ENCODE measurements at places on chromosomes 4 and X.

DNA sequence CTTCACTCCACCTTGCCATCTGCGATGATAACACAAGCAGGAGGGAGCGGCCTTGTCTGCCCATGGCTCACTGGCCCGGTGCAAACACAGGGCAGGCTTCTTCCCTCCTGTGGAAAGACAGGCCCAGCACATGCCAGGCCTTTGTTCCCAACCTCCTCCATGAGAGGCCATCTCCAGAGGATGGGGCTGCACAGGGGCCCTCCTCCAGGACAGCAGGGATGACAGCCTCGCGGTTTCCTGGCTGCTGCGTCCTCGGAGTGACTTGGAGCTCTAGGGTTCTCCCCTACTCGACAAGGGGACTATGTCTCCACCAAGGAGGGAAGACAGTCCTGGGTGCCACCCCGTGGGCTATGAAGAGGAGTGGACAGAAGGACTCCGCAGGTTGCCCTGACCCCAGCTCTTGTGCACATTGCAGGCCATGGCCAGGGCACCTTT is 21.8 kb downstream of the RNF212 start:
- DNase-seq: no peak

DNA sequence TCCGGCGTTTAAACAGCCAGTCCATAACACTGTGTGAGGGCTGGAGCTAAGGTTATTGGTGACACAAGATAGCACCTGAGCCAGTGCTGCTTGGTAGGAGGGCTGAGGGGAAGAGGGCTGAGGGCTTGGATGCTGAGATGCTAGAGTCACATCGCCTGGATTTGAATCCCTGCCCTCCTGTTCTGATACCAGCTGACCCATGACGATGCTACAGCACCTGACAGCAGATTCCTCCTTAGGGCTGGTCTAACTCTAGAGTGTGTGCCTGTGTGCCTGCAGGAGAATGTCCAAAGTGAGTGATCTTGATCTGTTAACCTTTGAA is 102.5 kb downstream of the PTTG2 start:
- DNase-seq: no peak

DNA sequence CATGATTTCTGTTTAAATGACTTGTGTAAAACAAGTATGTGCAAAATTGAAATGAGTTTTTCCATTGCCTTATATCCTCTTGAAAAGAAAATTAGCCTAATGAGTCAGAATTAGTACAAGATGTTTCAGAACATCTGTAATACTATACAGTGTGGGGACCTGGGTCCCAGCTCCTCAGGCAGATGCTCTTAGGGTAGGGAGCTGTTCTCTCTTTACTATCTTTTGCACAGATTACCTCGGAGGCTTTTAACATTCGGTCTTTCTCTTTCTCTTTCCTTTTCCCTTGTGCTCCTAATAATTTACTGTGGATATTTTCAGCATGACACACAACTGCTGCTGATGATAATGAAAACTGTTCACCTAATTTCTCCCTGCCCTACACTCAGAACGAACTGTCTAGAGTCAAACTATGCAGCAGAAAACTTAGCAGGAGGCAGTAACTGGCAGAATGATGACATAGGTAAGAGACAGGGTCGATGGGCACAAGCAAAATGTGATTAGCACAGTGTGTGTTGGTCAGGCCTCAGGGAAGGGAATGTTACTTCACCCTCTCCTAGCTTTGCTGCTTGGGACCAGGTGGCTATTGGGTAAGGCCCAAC is 455.3 kb downstream of the PDHA2 start:
- DNase-seq: no peak

GRCh38 chr4:116705466-116705865 is 379.9 kb downstream of the TRAM1L1 start:
- no peak for DNase-seq

GRCh38 chrX:70508296-70508911 is 63.8 kb downstream of the DLG3 start:
- peak; percentile 76 for DNase-seq

DNA sequence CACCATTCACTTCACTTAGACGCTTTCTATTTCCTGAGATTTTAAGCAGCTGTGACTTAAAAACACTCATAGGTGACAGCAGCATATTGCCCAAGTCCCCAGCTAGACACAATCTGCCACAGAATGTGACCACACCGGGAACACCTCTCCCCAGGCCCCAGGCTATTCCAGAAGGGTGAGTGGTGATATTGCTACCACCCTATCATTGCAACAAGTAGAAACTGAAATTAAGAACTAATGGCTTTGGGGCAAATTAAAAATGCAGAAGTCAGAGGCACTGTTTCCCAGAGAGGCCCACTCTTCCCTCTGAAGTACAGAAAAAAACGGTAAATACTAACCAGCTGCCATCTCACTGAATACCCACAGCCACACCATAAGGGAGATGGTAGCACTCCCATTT is 35.0 kb downstream of the QDPR start:
- DNase-seq: no peak

DNA sequence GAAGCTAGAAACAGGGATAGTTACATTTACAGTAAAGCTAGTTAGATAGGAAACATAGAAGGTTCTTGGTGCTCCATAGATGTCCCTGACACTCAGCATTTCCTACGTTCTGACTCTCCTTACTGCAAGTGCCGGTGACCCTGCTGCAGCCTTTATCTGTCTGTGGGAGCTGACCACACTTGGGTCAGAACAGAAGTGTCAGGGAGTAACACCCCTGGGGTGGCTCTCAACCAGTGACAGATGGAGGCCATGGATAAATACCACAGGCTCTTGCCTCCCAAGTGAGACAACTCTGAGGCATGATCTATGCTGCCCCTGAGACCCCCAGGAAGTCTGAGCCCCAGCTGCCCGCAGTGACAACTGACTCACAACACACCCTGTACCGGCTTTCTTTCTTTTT is 69.8 kb downstream of the ANXA3 start:
- DNase-seq: no peak

DNA sequence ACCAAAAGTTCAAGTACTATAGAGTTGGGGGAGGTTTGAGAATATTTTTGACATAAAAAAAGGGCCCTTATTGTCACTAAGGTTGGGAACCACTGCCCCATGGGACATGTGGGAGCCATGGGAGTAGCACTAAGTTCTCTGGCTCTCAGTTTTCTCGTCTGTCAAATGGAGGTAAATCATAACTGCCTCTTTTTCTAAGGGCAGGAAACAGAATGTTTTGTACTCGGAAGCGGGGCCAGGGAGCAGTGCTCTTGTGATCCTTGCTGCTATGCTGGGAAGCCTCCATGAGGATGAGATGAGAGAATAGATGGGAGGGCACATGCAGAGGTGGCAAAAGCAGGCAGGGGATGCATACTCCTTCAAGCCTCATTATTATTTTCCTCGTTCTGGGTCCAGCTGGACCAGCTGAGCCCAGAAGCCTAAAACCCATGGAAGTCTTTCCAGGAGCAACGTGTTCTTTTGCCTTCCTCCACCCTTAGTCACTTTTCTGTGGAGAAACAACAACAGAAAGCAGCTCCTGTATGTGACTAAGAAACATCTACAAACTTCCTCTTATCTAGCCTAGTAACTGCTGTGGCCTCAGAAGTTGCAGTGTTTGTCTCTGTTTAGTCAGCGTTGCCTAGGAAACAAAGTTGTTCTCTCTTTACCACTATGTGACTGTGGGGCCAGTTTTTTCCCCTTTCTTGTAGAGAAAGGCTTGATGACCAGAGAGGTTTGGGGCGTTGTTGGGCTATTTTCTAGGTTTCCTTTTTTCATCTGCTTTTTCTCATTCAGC is 64.8 kb downstream of the TSC22D3 start:
- peak; percentile 90 for DNase-seq

GRCh38 chr4:78796526-78796925 is 20.4 kb downstream of the BMP2K start:
- no peak for DNase-seq

DNA sequence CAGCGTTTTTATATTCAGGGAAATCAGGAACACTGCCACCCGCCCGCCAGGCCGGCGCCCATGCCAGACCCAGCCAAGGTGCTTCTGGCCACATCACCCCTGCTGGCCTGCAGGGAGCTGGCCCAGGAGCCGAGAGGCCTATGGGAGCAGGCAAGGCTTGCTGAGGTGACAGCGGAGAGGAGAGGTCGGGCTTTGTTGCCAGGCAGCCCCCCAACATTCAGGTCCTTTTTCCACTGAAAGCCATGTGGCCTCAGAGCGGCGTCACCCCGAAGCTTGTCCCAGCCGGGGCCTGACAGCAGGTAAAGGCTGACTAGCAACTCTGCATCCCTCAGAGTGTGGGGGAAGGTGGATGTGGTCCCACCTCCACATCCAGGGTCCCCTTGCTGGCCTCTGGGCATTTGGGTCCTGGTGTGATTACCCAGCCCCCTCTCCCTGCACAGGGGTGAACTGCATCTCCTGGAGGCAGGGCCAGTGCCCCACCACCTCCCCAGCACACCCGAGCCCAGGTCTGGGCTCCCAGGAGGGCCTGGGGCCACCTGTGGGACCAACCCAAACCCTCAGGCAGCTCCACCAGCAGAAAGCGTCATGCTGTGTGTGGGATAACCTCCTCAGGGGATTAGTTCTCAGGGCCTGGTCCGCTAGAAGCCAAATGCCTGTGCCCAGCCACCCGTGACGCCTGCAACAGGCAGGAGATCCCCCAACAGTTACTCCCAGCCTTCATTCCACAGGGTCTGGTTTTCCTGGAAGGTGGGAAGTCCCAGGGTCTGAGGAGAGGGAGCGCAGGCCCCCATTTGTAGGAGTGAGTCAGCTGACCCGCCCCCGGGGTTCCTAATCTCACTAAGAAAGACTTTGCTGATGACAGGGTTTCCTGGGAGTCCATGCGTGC is at the start of gene PDE6B:
Gene PDE6B (plus strand): TSS at position 869 of the 886 bp plus-strand sequence. CDS start 54 bp downstream, outside the sequence.
- DNase-seq: no peak

DNA sequence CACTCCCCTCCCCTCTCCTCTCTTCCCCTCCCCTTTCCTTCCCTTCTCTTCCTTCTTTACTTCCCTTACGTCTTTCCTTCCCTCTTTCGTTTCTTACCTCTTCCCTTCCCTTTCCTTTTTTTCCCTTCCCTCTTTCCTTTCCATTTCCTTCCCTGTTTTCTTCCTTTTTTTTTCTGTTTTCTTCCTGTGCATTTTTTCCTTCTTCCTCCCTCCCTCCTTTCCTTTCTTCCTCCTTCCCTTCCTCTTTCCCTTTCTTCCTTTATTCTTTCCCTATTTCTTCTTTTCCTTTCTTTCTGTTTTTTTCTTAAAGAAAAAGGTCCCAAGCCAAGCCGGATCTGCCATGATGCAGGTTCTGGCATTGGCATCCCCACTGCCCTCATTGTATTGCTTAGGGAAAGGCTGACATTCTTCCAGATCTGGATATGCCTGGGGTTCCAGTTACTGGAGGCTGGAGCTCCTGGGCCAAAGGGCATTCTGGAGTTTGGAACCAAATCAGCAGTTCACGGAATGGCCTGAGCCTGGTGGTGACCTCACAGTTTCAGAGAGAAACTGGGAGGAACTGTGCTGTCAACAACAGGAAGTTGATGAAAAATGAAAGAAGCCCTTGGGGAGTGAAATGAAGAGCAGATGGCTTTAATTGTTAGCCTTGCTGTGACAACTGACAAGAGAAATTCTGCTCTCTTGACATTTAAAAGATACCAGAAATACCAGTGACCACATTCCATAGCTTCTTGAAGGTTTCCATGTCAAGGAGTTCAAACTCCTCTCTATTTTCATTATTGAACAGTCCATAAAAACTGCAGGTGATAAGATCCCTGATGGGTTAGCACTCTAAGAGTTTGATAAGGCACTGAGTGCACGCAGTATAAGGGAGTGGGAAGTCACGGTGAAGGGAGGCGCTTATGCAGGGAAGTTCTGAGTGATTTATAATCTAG is 622.1 kb downstream of the SPRY1 start:
- peak; percentile 70 for DNase-seq

GRCh38 chr4:3123181-3123671 is 48.7 kb downstream of the HTT start:
- DNase-seq: no peak

- peak; percentile 76 for DNase-seq
Observed at GRCh38 chrX:119887721-119888425, 7.8 kb upstream of the AKAP14 start.

GRCh38 chr4:48792348-48793006 is 12.4 kb upstream of the FRYL start:
- DNase-seq: no peak

- DNase-seq: no peak
Observed at GRCh38 chr4:25223802-25224375, 9.9 kb upstream of the PI4K2B start.

DNA sequence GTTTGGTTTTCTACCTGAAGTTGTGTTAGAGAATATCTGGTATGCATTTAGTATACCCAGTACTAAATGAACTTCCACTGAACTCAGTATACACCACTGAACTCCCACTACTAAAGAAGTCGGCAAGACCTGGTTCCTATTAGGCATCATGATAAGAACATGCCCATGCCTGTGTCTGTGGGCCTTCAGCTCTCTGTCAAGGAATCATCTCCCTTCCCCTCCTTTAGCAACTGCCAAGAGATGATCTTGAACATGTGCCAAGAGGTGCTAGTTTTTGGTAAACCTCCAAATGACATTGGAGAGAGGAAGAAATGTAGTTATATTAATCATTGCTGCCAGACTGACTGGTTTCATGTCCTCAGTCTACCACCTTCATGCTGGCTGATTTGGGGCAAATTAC is 113.2 kb downstream of the ATP10D start:
- no peak for DNase-seq

DNA sequence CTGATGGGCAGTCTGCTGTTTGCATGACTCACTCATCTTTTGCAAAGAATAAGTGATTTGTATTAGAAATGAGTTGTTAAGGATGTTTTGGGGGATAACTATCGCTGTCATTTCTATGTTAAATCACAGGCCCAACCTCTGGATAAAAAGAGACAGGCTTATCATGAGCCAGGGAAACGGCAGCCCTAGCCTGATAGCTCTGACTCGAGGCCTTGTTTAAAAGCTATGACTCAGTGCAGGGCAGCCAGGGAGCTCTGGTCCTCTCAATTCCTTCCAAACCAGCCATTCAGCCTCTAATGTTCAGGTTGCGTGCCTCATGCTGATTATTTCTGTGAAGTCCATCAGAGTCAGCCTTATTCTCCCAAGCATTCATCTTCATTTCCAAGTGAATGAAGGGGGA is 305.9 kb upstream of the HAND2 start:
- no peak for DNase-seq

DNA sequence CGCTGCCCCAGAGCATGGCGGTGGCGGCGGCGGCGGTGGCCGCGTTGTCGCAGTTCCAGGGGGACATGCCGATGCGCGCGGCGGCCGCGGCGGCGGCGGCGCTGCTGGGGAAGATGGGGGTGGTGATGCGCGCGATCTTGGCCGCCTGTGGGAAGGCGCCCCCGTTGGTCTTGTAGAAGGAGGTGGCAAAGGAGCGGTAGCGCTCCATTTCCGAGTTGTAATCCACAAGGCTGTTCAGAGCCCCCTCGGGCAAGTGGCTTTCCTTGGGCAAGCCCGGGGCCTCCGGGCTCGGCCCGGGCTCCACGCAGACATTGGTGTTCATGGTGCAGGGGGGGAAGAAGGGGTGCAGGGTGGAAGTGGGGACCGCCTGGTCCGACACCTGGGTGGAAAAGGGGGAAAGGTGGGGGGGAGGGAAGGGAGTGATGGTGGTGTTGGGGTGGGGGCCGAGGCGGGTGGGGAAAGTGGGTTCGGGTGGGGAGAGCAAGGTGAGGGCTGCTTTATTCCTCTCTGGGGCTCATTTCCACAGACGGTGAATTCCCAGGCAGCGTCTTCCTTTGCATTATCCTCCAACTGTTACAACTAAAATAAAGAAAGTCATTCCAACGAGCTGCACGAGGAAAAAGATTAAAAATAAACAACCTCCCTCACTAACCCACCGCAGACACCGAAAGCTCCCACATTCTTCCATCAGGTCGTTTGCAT is 3.1 kb downstream of the CXXC4 start:
- peak; percentile 18 for DNase-seq

Measured in activated CD4-positive, alpha-beta T cell treated with anti-CD3 and anti-CD28 coated beads, Interleukin-10, Interleukin-2, amounts not matched to agents 100 ng/mL and 50 ng/mL, durations not matched to agents 16 hours and 8 hours (primary cell).